ENCODE measurements at places on chromosomes 1 and 21.

DNA sequence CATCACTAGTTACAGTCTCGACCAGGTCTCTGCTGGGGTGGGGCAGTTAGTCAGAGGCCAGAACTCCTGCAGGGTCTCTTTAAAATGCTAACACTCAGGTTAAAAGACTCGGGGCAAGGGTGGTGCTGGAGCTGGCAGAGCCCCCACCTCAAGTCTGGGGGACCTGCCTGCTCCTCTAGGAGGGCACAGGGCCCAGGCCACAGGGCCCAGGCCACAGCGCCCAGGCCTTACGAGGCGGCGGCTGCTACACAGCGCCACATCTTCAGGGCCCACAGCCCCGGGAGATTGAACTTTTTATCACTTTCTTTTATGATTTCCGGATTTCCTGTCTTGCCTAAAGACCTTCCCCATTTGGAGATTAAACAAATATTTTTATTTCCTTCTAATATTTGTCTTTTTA lies 10.4 kb downstream of the MPZ start:
- DNase-seq, result no peak

- DNase-seq, result no peak
These were observed 22.7 kb downstream of the SLX9 start for GRCh38 chr21:44962403-44962966.

DNA sequence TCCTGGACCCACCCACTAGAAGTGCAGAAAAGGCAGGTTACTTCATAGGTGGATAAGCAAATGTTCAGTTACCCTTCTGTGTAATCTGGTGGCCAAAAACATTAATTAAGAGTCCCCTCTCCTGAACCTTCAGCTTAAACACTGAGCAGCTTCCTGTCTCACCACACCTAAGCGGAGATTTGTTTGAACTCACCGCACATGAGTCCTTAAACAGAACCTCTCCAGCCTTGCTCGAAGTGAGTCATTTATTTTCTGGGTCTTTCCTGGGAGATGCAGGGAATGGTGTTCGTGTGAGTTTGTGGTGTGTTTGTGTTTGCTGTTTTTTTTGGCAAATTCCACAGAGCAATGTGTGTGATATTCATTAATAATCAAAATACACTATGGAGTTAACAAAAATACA lies 7.6 kb upstream of the FNBP1L start:
- DNase-seq, result no peak

- DNase-seq, result no peak
These were observed at the start of gene ARTN for GRCh38 chr1:43933386-43934100. TSS of gene ARTN (plus strand) at chr1:43933801. CDS start at chr1:43935657, 1,856 bp downstream.

DNA sequence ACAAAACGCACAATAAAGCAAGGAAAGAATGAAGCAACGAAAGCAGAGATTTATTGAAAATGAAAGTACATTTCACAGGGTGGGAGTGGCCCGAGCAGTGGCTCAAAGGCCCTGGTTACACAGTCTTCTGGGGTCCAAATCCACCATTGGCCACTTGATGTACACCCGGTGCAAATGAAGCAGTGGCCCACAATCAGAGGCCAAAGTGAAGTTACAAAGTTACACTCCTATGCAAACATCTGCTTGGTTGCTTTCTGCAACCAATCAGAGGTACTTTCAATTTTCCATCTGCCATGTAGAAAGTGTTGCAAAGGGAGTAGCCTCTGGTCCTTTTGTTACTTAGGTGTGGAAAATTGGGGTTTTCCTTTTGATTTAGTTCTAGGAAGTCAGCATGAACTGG lies 10.0 kb upstream of the DNAH14 start:
- no peak for DNase-seq

DNA sequence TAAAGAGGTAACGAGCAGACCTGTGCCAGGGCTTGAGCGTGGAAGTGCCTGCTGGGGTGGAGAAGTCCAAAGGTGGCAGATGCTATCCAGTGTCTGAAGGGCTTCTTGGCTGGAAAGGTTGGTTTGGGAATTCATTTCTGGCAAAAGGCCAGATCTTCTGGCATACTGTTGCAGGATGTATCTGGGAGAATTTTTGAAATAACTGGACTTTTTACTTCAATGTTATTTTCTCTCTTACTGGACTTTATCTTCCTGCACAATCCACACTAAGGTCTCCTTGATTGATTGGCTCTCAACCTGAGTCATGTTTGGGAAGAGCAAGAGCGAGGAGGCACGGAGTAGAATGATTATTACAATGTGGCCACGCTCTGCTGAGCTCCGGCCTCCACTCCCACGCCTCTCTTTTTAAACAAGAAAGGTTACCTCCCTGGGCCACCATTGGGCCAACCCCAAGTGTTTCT lies 278.4 kb downstream of the TM2D1 start:
- DNase-seq, result no peak

DNA sequence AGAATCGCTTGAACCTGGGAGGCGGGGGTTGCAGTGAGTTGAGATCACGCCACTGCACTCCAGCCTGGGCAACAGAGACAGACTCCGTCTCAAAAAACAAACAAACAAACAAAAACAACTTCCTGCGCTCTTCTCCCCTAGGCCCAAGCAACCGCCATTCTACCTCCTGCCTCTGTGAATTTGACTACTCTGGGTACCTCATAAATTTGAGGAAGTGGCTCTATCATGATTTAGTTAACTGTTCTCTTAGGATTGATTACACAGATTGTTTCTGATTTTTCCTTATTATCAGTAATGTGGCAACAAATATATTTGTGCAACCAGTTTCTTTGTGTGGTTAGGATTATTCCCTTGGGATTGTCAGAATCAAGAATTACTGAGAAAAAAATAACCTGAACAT lies 29.7 kb downstream of the OPTC start:
- no peak for DNase-seq

- no peak for DNase-seq
These were observed 105.9 kb downstream of the PCP4 start for GRCh38 chr21:39972976-39973770.

DNA sequence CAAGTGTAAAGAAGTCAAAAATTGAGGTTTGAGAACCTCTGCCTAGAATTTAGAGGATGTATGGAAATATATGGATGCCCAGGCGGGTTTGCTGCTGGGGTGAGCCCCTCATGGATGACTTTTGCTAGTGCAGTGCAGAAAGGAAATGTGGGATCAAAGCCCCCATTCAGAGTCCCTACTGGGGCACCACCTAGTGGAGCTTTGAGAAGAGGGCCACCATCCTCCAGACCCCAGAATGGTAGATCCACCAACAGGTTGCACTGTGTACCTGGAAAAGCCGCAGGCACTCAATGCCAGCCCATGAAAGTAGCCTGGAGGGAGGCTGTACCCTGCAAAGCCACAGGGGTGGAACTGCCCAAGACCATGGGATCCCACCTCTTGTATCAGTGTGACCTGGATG lies 330.7 kb upstream of the DPYD start:
- DNase-seq, result no peak

DNA sequence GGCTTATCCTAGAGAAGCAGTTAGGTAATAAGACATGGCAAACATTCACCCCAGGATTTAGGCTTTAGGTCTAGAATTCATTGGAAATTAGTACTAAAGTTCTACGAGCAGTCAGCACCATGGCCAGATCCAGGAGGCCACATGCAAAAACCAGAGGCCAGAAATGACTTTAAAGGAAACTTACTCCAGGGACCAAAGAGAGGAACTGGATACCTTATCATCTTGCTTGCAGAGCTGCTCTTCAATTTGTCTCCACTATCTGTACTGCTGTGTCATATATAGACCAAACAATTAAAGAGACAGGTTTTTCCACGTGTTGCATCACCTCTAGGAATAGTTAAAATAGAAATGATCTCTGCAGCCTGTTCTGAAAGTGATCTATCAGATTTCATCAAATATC lies 127.8 kb downstream of the LMX1A start:
- DNase-seq, result no peak

- no peak for DNase-seq
These were observed 91.9 kb downstream of the URB2 start for GRCh38 chr1:229717786-229718576.

DNA sequence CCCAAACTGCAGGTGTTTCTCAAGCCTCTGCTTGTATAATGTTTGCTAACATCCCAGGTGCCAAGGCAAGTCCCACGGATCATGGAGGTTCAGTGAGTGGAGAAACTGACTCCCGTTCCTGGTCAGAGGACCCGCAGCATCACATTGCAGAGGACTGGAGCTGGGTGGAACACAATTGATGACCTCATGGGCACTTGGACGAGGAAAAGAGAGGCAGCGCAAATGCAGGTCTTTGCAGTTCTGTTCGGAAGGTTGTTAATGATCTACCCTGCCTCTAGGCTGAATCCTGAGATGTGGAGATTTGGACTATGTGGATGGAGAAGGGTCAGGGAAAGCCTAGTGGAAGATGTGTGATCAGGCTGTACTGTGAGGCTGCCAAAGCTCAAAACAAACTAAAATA lies 192.9 kb downstream of the DUSP10 start:
- DNase-seq, result no peak

GRCh38 chr1:160075836-160076235 lies 5.5 kb upstream of the KCNJ9 start:
- DNase-seq, result no peak

- DNase-seq, result no peak
These were observed 125.1 kb downstream of the PRRX1 start for GRCh38 chr1:170789063-170789462.

DNA sequence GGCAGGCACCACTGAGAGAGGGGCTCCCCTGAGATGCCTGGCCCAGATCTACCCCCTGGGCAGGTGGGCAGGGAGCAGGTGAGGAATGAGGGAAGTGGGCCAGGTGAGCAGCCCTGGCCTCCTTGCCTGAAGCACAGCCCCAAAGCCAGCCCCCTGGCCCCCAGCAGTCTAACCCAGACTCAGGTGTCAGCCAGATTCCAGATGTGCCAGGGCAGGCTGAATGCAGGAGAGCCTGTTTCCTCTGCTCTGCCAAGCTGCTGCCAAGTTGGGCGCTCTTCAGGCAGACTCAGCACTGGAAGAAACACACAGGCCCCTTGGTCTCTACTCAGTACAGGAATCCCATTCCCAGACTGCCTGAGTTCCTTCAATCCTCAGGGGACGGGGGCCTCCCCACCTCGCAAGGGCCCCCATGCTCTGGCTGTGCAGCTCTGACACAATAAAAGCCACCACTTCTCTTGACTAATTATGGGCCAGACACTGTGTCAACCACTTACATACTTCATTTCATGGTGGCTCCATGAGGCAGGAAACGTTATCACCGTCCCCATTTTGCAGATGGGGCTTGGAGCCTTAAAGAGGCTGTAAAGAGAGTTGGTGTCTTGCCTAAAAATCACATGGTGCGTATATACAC lies 20.4 kb downstream of the ARHGEF19 start:
- DNase-seq, result no peak

- DNase-seq, result no peak
These were observed 1.3 kb upstream of the GNB1 start for GRCh38 chr1:1892079-1892762.

GRCh38 chr1:215251428-215251827 lies 168.9 kb downstream of the KCNK2 start:
- DNase-seq, result no peak

DNA sequence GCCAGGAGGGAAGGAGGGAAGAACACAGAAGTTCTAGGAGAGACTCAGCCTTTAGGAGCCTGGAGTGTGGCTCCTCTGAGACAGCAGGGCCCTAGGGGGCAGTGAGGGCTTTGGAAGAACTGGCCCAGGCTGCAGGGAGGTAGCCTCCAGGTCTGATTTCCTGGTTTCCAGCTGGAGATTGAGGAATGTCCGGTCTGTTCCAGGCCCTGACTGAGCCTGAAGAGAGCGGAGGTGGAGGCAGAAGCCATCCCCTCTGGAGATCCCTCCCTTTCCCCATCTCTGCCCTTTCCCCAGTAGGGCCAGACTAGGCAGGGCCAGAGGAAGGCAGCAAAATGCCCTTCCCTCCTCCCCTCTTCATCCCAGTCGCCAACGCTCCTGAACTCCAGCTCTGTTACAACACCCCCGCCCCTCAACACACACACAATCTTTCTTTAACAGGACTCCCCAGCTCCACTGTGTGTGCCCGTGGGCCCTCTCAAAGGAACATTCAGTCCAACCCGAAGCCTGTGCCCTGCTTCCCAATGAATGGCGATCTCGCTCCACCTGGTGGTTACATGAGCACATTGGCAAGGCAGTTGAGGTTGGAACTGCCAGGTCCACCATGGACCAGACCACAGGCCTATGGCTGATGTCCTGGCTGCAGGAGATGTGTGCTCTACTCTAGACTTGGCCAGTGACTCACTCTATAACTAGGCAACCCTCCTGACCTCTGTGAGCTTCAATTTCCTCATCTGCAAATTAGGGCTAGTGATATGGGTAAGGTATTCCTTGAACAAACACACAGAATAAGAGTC lies 32.0 kb downstream of the MAP7D1 start:
- DNase-seq, result peak; percentile 66

DNA sequence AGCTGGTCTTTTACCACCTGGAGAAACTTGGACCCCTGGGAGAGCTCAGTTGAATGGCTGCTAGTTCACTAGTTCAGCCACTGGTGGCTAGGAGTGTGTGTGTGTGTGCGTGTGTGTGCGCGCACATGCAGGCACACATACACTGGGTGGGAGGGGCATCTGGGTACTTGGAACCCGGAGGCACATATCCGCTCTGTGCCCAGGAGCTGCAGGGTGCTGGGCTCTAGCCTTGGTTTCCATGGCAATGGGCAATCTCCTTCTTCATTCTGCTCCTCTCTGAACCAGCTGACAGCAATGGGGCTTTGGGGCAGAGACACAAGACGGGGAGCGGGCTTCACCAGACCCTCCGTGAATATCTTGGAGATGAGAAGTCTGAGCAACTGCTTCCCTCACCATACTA lies 87.1 kb upstream of the DISP3 start:
- no peak for DNase-seq

GRCh38 chr1:44557778-44558177 lies 116.5 kb downstream of the TMEM53 start:
- DNase-seq, result no peak

GRCh38 chr1:95496773-95497172 lies 262.8 kb downstream of the RWDD3 start:
- no peak for DNase-seq

GRCh38 chr1:159342761-159343425 lies 40.8 kb downstream of the FCER1A start:
- no peak for DNase-seq

GRCh38 chr21:41328660-41329607 lies 12.3 kb downstream of the FAM3B start:
- DNase-seq, result no peak

DNA sequence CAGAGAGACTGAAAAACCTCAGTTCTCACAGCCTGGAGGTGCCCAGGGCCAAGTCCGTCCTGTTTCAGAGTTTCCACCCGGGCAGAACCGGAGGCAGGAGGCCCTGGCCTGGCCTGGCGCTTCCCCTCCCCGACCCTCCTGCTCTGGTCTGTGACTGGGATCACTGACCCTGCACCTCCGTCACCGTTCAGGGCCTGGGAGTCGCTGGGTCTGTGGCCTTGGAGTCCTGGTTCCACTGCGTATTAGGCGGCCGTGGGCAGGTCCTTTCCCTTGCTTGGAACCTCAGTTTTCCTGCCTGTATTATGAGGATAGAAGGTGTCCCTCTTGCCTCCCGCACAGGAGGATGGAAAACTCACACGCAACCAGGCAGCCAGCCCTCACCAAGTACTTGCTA lies 533 bp upstream of the PLA2G2E start:
- DNase-seq, result no peak

- DNase-seq, result no peak
These were observed 50.7 kb downstream of the SYT14 start for GRCh38 chr1:209988706-209989105.
